H54 (cell line): ENCODE measurements at places on chromosomes 2 and 18.

- DNase-seq, result no peak
Measured at GRCh38 chr2:214193943-214194342, 216.9 kb upstream of the VWC2L start.

DNA sequence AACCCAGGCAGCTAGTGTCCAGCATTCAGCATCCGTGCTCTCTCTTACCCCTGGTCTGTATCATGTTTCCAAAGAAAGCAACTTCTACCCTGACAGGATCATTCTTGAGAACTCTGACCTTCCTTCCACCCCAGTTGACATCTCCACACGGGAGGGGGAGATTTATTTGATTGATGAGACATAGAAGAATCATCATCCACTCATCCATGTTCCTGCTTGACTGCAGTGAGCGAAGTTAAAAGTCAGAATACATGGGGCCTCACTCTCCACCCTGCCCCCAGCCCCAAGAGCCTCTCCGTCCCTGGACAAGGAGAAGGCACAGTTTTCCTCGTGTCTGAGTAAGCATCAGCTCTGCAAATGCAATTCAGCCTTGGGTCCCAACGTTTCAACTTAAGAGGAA, 356.0 kb upstream of the TNP1 start:
- DNase-seq, result no peak

- DNase-seq, result no peak
Measured at GRCh38 chr2:85981579-85982247, 92.9 kb upstream of the ST3GAL5 start.

DNA sequence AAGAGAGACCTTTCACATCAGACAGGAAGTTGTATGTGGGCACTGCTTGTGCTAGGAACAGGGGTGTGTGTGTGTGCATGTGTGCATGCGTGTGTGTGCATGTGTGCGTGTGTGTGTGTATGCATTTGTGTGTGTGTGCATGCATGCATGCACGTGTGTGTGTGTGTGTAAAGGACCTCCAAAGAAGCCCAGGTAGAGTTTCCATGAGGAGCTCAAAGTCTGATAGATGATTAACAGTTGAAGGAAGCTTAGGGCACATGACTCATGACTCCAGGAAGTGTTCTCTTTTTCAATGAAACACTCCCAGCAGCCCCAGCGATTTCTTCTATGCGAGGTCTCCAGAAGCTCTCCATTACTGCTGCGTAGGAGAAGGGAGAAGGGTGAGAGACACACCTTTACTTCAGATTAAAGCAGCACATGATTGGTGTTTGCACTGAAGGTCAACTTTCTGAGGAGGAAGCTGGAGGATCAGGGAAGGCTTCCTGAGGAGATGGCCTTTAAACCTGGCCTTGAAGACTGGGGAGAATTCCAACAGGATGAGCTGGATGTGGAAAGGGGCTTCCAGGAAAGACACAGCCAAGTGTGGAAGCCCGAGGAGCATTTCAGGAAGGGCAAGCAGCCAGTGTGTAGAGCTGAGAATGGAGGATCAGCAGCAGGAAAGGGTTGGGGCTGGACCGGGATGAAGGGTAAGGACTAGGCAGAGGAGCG, 77.7 kb downstream of the SMAD4 start:
- peak; percentile 27 for DNase-seq

GRCh38 chr18:58402247-58402646, 226.6 kb downstream of the ALPK2 start:
- DNase-seq, result no peak

- peak; percentile 55 for DNase-seq
Measured at GRCh38 chr2:236343400-236344161, 79.4 kb upstream of the ASB18 start.
